ENCODE measurements at places on chromosomes 11 and 22.

DNA sequence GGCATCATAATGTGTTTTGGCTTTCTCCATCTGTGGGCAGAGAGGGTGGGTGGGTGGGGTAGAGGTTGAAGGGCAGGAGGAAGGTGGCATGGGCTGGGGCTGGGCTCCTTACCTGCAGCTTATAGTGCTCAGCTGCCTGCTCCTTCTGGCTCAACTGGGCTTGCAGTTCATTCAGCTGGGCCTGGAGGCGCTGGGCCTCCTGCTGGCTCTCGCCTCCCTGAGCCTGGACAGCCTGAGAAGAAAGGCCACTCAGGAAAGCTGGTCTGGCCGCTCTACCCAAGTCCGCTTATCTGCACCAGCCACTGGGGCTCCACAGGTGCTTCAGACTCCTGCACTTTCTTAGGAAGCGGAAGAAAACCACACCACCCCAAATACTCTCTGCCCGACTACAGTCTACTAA is 10.4 kb downstream of the IL18BP start:
- DNase-seq = no peak

DNA sequence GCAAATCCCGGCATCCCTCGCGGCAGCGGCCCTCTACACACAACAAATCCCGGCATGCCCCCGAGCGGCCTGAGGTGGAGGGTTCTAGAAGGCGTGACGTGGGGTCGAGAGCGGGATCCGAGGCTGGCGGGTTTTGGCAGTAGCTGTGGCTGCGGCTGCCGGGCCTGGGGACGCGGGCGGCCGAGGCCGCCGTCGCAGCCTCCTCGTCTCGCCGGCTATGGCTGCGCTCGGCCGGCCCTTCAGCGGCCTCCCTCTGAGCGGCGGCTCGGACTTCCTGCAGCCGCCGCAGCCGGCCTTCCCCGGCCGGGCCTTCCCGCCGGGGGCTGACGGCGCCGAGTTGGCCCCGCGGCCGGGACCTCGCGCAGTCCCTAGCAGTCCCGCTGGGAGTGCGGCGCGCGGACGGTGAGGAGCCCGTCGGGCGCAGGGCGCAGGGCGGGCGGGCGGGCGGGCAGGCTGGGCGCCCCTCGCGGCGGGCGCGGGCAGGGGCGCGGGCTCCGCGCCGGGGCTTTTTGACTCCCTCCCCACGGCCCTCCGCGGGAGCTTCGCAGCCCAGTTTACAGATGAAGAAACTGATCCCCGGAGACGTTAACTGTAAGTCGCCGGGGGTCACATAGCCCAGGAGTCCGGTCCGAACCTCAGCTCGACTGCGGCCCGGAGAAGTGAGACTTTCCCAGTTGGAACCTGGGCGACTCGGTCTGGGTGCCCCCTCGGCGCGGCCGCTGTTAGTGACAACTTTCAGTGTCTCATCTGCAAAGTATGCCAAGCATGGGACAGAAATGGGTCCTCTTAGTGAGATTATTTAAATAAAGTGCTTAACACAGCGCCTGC is at the start of gene CCDC117:
Gene CCDC117 (plus strand): TSS at position 63 of the 828 bp plus-strand sequence. CDS start 155 bp downstream, at position 218.
- DNase-seq = peak; percentile 91

DNA sequence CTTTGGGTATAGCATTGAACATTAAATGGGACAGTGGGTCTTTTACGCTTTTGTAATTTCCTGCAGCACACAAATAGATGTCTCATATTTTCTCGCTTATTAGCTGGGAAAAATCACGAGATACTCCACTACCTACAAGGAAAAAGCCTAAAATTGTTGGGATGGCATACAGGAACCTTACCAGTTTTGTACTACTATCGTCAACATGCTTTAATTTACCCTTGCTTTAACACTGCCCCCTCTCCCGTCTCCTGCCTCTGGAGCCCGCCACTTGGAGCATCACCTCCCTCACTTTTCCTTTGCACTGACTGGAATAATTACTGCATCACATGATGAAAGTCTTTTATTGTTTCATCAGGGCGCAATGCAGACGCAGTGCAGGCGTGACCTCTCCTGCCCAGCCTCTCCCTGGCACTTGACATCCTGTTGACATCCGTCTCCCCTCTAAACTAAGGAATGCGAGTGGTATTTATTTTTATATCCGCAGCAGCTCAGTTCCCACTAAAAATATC is 1.0 kb upstream of the FNBP4 start:
- DNase-seq = peak; percentile 26

- DNase-seq = no peak
Observed at GRCh38 chr11:13578514-13579140, 82.8 kb upstream of the PTH start.

DNA sequence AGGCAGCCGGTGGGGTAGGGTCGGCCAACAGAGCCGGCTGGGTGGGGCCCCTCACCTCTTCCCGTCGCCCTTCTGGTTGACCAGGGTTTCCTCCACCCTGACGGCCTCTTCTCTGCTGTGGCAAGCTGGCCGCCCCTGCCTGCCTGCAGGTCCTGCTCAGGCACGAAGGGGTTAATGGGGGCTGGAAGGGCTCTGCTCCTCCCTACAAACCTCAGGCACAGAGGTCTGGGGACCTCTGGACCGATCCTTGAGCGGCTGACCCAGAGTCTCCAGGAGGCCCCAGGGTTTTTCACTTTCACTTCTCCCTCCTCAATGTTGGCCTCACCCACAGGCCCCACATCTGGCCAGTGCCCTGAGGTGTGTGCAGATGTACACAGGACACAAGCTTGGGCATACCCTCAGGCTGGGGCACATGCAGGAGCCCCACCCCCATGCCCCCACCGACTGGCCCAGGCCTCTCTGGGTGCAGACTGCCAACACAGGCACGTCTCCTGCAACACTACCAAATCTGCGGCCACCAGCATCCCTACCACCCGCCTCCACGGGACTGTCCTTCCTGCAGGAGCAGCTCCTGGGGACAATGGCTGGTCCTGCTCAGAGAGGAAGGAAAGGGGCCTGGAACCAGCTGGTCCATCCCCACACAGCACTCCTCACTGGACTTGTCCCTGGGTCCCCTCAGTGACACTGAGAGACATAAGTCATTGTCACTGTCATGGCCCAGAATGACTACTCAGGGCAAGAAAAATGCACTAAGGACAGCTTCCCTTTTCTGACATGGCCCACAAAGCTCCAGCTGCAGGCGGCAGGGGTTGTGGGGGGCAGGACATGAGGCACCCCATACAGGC is 3.2 kb upstream of the TBX1 start:
- no peak for DNase-seq

DNA sequence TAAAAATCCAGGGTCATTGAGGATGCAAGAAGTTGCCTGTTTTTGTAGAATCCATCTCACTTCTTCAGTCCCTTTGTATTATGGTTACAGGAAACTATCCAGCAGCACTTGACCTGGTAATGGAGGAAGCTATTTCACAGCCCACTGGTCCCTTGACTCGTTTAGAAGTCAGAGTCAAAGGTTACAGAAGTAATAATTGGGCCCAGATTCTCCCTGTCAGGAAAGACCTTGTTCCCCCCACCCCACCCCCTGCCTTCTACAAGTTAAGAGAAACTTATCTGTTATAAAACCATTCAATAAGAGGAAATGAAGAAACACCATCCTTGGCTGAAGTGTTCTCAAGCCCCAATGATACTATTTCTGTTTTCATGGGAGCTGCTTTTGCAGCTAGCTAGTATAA is 65.8 kb downstream of the CSTPP1 start:
- DNase-seq = no peak

- no peak for DNase-seq
Observed at GRCh38 chr22:26887916-26888315, 230.5 kb downstream of the MIAT start.

- DNase-seq = no peak
Observed at GRCh38 chr11:79926707-79927106, 485.9 kb upstream of the TENM4 start.
